Stimulated activated CD4-positive, alpha-beta T cell treated with anti-CD3 and anti-CD28 coated beads, Interleukin-1b, Interleukin-23, amount 100 ng/mL, for 1 hour (primary cell): ENCODE measurements at places on chromosomes 11 and 22.

DNA sequence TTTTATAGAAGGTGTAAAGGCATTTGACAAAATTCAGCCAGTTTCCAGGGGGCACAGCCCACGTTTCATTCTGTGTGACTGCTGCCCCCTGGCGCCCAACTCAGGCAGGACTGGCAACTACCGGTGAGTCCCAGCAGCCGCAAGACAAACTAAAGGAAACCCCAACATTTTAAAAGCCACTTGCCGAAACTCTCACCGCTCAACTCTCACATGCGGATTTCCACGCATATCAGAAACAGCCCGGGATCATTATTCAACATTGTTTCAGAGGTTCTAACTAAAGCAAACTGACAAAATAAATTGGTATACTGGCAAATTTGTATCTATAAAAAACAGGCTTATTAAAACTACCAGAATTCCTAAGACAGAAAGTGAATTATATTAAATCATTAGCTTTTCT, 48.2 kb downstream of the MORC2 start:
- DNase-seq: peak; percentile 70

DNA sequence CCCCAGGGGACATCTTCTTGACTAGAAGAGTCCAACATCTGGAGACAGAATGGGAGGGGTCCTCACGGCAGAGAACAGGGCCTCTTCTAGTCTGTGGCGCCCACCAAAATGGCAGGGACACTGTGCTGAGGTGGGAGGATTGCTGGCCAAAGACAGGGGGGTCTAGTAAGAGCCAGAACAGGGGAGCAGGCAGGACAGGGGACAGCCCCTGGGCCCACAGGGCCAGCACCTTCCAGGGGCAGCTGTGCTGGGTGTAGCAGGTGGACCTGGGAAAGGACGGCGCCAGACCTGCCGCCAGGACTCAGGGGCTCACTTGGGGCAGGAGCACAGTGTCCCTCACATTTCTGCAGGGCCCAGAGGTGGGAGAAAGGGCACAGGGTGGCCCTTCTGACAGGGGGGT, 858 bp upstream of the APOBEC3A start:
- no peak for DNase-seq

DNA sequence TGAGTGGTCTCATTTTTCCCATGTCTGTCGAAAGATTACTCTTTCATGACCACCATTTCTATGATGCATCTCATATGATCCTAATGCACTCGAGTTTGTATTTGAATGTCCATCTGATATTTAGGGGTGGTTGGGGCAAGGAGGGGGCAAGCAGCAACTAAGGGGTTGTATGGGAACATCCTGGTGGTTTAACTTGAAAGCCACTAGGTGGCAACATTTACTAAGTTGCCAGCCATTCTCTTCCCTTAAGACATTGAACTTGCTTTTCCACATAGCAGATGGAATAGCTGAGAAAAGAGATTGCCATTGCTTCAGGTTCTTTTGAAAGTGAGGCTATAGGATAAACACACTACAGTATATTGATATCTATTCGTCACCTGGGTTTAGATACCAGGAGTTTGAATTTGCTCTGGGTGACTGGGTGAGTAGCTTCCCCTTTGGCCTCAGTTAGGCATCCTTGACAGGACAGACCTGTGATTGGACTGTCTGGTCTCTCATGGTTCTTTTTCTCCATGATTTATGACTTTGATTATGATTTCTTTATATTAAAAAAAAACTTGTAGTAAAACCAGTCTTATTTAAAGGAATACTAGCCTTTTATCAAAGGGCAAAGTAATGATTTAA, 32.4 kb downstream of the NF2 start:
- no peak for DNase-seq

- DNase-seq: no peak
These were observed 4.9 kb upstream of the RAB38 start for GRCh38 chr11:88179971-88180629.

DNA sequence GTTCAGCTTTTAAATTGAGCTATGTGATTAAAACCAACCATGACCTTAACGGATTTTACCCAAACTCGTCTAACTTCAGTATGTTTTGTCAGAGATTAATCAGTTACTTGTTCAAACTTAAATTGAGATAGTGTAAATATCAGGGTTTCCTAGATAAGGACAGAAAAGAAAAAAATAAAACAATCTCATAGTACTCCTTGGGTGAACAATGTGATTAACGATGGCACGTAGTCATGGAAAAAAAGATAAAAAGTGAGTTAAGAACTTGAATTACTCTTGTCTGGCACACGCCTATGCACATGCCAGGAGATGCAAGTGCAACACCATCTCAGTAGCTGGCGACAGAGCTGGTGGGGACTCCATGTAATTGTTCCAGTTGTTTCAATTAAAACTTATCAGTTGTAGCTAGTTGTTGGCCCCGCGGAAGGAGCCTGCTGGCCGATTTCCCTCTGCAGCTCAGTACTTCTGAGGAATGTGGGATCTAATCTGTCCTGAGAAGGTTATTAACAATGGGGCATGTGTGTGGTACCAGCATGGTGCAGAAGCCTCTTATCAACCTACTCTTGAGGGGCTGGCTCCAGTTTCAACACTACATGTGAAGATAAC, 3.0 kb downstream of the RASSF10 start:
- DNase-seq: no peak

- DNase-seq: no peak
These were observed at the start of gene OR51S1 for GRCh38 chr11:4848908-4849532. OR51S1 (minus strand) TSS chr11:4849208; CDS start chr11:4849208, 0 bp downstream.

DNA sequence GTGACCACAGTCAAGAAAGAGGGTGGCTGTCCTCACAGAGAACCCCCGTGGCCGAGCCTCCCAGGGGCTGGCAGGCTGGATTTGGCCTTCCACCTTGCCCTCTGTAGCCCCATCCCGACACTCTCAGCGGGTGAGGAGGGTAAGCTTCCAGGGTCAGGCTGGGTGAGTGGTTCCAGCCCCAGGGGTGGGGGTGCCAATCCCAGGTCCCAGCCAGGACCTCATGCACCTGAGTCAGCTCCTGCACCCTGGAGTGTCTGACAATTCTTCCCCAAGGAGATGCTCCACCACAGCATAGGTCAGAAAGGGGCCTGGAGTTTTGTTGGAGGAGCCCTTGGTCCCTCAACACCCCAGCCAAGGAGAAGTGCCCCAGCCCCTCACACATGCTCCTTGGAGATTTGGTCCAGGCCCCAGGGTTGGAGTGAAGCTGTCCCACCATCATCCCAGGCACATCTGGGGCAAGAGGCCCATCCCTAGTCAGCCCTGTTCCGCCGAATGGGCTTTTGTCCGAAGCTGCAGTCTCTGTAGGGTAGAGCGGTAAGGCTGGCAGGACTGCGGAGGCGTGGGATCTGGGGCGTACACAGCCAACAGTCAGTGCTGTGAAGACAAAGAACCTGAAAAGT, 8.4 kb downstream of the LINC01488 start:
- no peak for DNase-seq

GRCh38 chr22:17475318-17476230, 87.7 kb upstream of the SLC25A18 start:
- DNase-seq: no peak

- no peak for DNase-seq
These were observed 1.7 kb upstream of the SPINDOC start for GRCh38 chr11:63811522-63811921.

GRCh38 chr11:112882494-112883381, 78.5 kb upstream of the NCAM1 start:
- DNase-seq: no peak

DNA sequence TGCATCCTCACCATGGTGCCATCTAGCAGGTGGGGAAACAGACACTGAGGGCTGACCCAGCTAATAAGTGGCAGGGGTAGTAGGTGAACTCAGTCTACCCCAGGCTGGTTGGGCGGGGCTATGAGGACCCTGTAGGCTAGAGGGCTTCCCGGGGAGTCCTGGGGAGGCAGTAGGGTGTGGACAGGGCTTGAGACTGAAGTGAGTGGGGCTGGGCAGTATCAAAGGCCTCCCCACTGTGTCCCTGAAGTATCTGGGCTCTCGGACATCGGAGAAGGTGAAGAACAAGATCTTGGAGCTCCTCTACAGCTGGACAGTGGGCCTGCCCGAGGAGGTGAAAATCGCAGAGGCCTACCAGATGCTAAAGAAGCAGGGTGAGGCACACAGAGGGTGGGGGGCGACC, 11.4 kb downstream of the GGA1 start:
- no peak for DNase-seq

DNA sequence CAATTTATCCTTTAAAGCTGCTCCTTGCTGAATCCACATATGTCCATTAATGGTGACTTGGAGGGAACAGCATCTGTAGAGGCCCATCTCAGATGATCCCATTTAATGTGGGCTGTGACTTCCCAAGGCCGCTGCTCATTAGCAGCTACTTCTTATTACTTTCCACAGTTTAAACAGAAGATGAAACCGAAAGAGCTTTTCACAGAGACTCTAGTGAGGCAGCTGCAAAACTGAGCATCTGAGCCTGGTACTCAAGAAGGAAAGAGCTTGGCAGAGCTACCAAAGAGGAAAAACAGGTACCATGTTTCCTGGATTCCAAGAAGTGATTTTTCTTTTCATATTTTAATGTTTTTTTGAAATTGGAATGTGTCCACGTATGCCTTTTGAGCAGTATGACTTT, 110.5 kb upstream of the NARS2 start:
- no peak for DNase-seq

GRCh38 chr11:62324731-62325556, 12.3 kb upstream of the ASRGL1 start:
- DNase-seq: peak; percentile 35

DNA sequence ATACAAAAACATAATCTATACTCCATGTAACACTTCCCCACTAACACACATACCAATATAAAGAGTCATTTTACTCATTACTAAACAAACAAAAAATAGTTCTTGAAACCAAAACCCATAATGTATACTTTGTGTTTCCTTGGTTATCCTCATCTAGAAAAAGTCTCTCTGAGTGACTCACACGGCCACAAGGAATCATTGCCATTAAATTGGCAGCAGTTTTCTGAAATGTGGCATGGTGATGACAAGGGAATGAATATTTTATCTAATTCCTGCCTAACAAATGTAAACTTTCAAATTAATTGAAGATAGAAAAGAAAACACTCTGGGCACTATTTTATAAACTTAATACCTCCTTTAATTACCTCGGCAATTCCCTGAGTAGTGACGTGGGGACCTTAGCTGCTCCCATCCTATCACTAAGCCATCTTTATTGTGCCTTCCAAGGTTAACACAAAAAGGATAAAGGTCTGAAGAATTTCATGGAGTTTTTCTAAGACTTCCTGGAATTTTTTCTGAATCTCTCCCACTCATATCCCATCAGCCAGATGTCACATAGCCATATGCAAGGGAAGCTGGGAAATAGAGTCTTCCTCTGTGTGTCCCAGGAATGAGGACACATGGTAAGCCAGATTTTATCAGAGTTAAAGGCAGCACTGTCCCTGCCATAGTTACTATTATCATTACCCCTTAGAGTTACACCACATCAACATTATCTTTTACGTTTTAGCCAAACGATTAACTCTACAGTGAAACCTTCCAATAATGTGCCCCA, 857.2 kb upstream of the TENM4 start:
- no peak for DNase-seq

- no peak for DNase-seq
These were observed 33.4 kb upstream of the NRIP3 start for GRCh38 chr11:9037046-9037780.

DNA sequence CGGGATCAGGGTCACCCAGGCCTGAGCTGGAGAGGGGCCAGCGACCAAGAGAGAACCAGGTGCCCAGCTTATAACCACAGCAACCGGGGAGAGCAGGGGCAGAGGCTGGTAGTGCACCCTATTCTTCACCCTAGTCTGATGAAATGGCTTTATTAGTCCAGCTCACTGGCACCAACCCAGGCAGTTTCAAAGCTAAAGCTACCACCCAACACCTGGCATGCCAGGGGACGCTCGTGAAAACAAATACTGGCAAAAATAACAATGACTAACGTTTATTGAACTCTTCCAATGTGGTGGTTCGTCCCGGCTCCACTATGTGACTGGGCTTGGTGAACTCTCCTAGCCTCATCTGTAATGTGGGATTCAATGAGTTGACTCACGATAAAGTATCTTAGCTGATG, 30.6 kb downstream of the SCGB1A1 start:
- no peak for DNase-seq

DNA sequence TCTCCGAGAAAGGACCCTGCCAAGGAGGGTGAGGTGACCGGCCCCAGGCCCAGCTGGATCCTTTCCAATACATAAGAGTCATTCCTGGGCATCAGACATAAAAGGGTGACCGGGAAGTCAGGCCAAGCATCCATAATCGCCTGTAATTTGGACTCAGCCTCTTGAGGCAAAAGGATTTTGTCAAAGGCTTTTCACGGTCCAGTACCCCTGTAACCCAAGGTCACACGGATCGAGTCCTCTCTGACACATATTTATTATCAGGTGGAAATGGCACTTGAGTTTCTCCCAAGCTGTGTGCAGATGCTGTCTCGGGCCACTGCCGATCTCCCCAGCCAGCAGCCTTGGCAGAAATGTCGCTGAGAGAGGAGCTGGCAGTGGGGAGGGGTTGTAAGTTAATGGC, 556.5 kb downstream of the MN1 start:
- no peak for DNase-seq

GRCh38 chr11:124612045-124612444, 817 bp downstream of the PANX3 start:
- DNase-seq: no peak

- DNase-seq: no peak
These were observed 52.5 kb downstream of the RELT start for GRCh38 chr11:73428699-73429098.

GRCh38 chr11:70743941-70744351, 345.6 kb downstream of the CTTN start:
- no peak for DNase-seq

- DNase-seq: no peak
These were observed 9.8 kb downstream of the CYP2R1 start for GRCh38 chr11:14882196-14882595.

- DNase-seq: no peak
These were observed 679 bp upstream of the DPP3 start for GRCh38 chr11:66479394-66480116.

GRCh38 chr11:45901626-45902025, 5.4 kb downstream of the FREY1 start:
- DNase-seq: no peak

GRCh38 chr11:20489948-20490347, 102.4 kb downstream of the PRMT3 start:
- no peak for DNase-seq

GRCh38 chr11:66218036-66218435, 50.4 kb upstream of the RAB1B start:
- DNase-seq: no peak
